ENCODE measurements at places on chromosomes 1 and 21.

- no peak for DNase-seq
These were observed 511.7 kb downstream of the USP25 start for GRCh38 chr21:16241479-16241963.

DNA sequence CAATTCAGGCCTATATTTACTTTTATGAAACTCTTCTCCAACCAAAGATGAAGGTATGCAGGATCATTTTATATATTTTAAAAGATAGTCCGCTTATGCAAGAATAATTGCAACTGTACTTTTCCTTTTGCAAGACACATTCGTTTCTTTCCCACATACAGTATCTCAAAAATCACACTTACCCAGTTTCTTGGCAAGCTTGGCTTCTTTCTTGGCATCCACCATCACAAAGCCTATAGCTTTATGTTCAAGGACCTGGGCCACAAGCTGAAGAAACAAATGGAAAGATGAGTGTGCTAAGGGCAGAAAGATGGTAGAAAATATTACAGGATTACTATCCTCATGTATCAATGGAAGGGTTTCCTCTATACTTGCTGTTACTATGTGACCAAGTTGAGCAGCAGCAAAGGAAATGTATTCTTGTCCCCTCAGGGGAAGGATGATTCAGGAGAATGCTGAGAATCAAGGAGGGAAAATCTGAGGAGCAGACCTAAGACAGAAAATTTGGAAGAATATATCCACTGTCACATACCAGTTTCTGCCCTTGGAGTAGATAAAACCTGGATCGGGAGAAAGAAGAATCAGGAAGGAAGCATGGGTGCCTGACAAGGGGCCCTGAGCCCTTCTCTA, 23.8 kb downstream of the CASQ2 start:
- no peak for DNase-seq

DNA sequence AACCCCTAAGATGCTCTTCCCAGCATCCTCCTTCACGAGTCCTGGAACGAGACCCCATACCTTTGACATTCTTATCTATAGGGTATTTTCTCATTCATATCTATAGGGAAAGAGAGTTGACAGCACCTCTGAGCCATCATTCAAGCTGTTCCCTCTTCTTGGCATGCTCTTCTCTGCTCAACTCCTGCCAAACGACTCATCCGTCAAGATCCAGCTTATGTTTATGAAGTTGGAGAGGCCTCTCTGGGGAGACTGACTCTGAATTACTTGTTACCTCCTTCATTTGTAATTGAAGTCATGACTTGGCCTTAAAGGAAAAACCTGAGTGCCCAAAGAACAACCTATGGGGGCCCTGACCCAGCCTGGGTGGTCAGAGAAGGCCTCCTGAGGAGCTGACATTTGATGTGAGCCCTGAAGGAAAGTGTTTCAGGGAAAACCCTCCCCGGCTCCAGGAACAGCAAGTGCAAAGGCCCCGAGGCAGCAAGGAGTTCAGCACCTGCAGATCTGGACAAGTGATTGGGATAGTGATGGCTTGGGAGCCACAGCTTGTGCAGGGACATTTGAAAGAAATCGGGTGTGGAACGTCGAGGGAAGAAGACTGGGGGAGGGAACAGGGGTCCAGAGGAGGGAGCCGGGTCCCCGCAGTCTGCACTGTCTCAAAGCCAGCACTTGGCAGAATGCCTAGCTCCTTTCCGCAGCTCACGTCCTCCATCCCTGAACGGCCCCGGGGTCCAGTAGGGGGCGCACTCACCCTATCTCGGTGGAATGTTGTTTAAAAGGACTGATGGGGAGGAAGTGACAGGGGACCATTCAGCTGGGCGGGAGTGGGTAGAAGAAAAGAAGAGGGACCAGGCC, 14.0 kb upstream of the CDA start:
- no peak for DNase-seq

GRCh38 chr1:85449356-85449755, 15.6 kb downstream of the DDAH1 start:
- no peak for DNase-seq

GRCh38 chr1:211336775-211337174, 10.1 kb downstream of the TRAF5 start:
- no peak for DNase-seq

DNA sequence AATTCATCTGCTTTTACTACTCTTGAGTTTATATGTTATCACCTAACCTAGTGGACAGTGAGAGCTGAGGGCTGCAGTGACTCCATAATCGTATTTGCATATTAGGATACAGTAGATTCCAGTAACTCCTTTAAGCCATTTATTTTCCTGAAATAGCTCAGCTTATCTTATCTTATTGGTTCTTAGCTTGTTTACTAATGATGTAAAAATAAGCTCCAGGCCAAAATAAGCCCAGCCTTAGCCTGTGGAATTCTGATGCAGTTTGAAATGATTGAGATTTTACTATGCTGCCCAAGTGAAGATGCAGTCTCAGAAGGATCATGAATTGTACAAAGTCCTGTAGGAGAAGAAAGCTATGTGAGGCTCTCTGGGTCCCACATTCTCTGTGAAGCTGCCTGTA, 18.1 kb downstream of the ATP1A1 start:
- no peak for DNase-seq

DNA sequence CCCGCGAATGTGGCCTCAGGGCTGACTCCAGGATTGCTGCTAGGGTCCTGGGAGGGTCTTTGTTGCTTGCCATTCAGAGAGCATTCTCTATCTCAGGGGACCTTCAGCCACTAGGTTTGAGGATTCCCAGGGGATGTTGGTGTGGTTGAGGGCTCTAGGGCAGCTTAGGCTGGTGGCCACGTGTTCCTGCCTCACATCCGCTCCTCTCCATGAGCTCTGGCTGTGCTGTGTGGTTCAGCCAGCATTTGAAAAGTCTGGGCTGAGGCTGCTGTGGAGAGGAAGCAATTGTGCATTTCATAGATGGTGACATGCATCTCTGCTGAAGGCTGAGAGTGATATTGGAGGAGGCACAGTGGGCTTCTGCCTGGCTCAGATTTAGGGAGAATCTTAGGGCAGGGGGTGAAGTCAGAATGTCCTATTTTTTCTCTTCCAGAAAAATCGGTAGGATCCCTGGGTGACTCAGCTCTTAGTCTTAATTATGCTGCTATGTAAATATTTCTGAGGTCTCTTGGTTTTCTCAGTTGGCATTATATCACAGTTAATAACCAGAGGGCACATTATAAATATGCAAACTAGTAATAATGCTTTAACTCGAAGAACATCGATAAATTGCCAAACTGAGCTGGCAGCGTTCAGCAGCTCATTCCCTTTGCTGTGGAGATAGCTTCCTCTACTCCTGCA, 182.3 kb downstream of the CAMTA1 start:
- no peak for DNase-seq

GRCh38 chr1:42240966-42241755, 76.6 kb upstream of the GUCA2A start:
- no peak for DNase-seq

DNA sequence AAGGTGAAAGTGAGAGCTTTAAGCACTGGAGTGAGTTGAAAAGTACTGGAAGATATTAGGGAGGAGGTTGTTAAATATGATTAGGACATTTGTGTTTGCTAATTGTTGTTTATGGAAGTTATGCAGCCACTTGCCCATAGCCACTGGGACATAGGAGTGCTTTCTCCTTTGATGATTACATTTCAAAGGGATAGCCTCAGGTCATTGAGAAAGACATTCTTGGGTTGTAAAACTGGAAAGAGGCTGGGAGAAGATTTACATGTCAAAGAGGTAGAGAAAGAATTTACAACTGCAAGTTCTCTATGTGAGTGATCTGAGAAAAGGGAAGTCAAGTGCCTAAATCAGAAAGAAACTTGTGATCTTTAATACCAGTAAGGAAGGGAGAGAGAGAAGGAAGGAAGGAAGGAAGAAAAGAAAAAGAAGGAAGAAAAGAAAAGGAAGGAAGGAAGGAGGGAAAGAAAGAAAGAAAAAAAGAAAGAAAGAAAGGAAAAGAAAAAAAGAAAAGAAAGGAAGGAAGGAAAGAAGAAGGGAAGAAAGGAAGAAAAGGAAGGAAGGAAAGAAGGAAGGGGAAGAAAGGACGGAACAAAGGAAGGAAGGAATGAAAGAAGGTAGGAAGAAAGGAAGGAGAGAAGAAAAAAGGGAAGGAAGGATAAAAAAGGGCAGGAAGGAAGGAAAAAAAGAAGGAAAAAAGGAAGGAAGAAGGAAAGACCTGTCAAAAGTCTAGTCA, 284.6 kb upstream of the DPYD start:
- DNase-seq = no peak

DNA sequence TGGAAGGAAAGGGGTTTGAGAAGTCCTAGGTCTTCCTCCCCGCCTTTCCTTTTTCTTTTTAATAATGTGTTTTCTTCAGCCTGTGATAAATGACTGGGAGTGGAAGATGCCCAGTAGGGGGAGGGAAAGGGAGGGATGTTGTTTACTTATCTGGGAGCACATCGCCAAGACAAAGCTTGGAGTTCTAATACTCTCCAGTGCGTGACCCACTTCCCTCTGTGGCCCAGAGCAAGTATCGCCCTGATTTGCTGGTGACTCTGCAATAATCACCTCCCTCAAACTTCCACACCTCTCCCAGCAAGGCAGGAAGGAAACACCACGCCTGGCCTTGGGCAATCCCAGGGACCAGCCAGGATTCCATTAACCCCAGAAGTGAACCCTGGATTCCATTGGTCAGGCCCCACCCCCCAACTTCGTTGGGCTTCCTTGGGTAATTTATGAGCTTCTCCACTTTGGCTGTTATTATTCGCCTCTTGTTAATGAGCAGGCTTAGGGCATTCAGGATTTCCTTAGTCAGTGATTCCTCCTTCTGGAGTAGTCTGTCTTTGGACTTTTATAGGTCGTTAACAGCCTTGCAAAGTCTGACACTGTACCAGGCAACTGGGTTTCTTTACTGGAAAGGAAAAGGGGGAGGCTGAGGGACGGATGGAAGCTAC, 24.3 kb upstream of the GRHL3 start:
- DNase-seq = no peak

DNA sequence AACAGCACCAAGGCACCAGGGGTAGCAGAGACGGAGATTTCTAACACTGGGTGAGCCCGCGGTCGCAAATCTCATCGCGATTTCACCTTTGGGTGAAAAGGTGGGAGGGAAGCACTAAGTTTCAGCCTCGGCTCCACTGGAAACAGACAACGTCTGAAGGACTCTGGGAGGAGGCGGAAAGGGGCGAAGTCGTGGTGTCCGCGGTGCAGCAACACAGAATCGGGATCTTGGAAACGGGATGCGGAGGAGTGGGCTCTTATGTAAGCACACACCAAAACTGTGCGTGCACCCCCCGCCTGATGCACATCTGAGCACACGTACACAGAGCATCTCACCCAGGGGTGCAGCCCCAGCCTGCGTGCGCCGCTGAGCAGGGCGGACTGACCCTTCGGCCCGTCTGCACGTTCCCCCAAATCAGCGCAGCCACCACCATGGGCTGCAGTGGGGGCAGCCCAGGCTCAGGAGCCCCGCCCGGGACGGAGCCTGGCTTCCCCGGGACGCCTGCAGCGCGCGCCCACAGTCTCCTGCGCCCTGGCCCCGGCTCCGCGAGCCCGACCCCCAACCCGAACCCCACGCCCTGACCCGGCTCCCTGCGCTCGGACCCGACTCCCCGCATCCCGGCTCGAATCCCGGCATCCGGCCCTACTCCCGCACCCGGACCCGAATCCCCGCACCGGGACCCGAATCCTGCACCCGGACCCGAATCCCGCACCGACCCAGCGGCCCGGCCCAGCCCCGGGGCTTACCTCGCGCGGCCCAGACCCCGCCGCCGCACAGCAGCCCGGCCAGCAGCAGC, 670 bp downstream of the CLSTN1 start:
- no peak for DNase-seq

DNA sequence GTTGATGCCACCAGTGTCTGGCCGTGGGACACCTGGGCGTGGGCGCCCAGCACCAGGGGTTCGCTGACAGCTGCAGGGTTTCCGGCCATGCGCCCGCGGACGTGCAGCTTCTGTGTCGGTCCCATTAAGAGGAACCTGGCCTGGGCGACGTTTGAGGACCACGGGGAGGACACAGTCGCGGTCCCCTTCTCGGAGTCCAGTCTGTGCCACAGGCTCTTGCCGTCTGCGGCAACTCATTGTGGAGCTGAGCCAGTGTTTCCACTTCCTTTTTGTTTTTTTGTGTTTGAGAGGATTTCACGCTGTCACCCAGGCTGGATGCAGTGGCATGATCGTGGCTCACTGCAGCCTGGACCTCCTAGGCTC, 1.6 kb upstream of the C1orf159 start:
- no peak for DNase-seq

- no peak for DNase-seq
These were observed 60.6 kb downstream of the RIPK4 start for GRCh38 chr21:41706263-41706639.

- no peak for DNase-seq
These were observed 1.4 kb downstream of the ATP5PO start for GRCh38 chr21:33914188-33914587.

All from activated naive CD4-positive, alpha-beta T cell (primary cell).